ENCODE measurements at places on chromosomes 6 and 20. TPM values are rescaled to one million over a fixed set of nuclear protein-coding genes. Genes with fewer than 3 reads are reported as not detected.

C6orf15 gene
- total RNA-seq: not detected

DNA sequence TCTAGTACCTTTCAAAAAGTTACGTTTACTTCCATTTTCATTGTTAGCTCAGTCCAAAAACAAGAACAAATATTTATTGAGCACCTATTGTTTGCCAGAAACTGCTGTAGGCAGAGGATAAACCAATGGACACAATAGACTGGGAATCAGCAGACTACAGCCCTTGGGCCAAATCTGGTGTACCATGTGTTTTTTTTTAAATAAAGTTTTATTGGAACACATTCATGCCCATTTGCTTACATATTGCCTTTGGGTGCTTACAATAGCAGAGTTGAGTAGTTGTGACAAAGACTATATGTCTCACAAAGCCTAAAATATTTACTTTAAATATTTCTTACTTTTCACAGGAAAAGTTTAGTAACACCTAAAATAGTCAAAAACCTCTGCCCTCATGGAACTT lies 216.1 kb downstream of the COL9A1 start:
- no peaks in the 10 kb centered on the region for H3K27me3 ChIP-seq
- DNase-seq: no peak
- no peaks in the 10 kb centered on the region for H3K36me3 ChIP-seq
- no peaks in the 10 kb centered on the region for H3K4me1 ChIP-seq
- no peak overlapping the region for H3K4me3 ChIP-seq

MAK gene
- total RNA-seq: not detected

DNA sequence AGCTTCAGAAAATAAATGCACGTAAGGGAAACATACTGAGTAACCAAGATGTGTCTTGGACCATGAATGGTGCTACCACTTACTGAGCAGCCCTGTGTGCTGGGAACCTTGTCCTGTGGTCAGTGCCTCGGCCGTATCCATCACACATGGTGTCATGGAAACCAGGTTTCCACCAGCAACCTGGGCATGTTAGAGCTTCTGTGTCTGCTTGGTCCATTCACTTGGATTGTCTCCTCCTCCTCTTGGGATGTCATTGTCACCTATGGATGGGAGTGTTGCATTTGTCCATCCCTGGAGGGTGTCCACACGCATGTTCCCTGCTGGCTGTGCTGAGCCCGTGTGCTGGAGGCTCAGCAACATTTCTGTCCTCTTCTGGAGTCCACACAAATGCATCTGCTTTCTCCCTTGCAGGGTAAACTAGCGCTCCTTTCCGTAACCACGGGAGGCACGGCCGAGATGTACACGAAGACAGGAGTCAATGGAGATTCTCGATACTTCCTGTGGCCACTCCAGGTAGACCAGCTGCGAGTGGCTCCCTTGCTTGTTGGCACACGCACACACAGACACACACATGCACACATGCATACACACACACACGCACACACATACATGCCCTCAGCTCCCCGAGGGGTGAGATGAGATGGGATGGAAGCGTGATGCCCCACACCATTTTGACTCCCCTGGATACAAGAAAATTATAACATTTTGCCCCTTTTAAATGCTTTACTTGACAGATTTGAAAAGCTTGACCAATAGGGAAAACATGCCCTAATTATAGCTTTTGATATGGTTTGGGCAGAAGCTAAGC lies 17.0 kb downstream of the NQO2 start:
- H3K27me3 ChIP-seq: no peaks in the 10 kb centered on the region
- peaks cover 96% of the 10 kb centered on the region for H3K36me3 ChIP-seq
- no peak overlapping the region for H3K4me3 ChIP-seq

GRCh38 chr6:142325111-142325510 lies 23.3 kb downstream of the ADGRG6 start:
- H3K27ac ChIP-seq: no peak overlapping the region
- no peak overlapping the region for H3K4me3 ChIP-seq
- no peak for DNase-seq

DNA sequence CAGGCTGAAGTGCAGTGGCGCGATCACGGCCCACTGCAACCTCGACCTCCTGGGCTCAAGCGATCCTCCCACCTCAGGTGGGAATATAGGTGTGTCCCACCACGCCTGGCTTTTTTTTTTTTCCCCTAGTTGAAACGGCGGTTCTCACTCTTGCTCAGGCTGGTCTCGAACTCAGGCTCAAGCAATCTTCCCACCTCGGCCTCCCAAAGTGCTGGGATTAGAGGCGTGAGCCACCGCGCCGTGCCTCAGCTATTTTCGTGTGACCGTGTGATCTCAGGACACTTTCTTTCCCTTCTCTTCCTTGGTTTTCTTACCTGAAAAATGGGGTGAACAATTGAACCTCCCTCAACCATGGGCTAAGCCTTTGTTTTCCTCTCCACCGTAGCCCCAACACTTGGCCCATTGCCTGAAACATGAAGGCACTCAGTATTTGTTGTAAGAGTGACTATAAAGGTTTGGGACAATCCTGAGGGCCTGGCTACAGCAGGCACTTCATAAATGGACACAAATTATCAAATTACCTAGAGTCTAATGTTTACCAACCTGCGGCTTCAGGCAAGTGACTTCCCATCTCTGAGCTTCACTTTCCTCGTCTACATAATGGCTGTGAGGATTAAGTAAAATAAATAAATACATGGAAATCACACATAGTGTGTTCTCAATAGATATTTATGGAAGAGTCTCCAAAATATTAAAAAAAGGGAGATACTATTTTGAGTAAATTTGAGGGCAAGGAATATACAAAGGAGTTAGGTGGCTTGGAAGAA lies 31.4 kb upstream of the ID1 start:
- H3K4me1 ChIP-seq: peaks cover 34% of the 10 kb centered on the region
- no peaks in the 10 kb centered on the region for H3K36me3 ChIP-seq
- peak overlapping the region; percentile 91 for H3K27ac ChIP-seq
- peak overlapping the region; percentile 75 for H3K4me3 ChIP-seq
- DNase-seq: no peak

DNA sequence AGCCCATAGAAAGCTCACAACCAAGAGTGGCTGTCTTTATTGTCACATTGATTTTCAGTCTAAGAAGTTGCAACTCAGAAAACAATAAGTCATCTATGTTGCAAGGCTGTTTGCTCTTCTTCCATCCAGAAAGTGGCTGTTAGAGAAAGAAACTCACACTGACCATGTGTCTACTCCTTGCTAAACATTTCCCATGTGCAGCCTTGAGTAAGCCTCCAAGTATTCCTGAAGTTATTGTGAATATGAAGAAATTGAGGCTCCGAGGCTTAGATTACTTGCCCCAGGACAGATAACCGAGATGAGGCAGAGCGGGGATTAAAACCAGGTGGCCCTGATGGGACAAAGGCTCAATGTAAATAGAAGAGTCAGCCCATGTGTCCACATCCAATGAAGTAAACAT lies 105.0 kb downstream of the SPTLC3 start:
- no peaks in the 10 kb centered on the region for H3K36me3 ChIP-seq
- H3K4me1 ChIP-seq: no peaks in the 10 kb centered on the region

Data from psoas muscle (tissue), 8 donors.